ENCODE measurements at places on chromosomes 5 and 9. TPM values are rescaled to one million over a fixed set of nuclear protein-coding genes. Genes with fewer than 3 reads are reported as not detected.

The BSPRY gene
- total RNA-seq: 1.3 TPM

The CNTLN gene
- total RNA-seq: 4.3 TPM

- no peak for DNase-seq
Measured at GRCh38 chr5:125411744-125412560, 665.5 kb upstream of the ZNF608 start.

DNA sequence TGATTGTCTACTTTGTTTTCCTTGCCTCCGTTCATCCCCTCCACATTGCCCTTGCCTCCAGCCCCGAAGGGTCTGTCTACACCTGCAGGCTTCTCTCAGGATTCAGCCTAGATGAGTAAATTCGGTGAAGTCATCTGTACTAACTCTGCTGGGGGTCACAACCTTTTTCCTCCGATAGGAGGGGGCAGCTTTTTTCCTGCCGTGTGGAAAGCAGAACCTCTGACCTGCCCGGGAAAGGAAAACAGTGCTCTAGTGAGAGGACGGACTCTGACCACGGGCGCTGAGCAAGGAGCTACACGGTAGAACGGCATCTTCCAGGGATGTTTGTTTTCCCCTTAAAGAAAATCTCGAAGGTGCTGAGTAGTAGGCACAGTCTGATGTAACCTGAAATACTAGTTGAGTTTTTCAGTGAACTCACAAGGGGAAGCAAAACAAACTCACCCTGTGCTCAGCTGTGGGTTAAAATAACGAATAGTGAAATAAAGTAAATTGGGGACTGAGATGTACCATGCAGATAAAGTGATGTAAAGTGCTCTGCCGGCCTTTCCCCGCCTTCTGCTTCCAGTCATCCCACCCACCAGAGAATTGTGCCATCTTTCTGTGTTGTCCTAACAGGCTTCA, 281.8 kb downstream of the AOPEP start:
- no peak for DNase-seq

The HCN1 gene
- 14.2 TPM for total RNA-seq

DNA sequence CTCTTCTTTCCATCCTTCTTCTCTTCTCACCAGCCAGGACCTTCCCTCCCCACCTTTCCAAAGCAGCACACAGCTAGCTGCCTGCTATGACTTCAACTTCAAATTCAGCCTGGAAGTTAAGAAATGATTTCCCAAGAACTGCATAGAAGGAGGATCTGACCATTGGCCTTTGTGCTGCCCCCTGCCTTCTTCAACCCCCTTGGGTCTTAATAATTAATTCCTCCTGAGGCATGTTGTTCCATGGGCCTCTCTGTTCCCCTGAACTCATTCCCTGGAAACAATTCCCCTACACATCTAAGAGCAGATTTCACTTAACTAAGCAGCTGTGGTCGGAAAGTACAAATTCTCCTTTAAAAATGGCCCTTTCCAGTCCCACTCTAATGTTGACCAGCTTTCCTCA, 62.4 kb downstream of the ADAMTS12 start:
- DNase-seq: no peak

DNA sequence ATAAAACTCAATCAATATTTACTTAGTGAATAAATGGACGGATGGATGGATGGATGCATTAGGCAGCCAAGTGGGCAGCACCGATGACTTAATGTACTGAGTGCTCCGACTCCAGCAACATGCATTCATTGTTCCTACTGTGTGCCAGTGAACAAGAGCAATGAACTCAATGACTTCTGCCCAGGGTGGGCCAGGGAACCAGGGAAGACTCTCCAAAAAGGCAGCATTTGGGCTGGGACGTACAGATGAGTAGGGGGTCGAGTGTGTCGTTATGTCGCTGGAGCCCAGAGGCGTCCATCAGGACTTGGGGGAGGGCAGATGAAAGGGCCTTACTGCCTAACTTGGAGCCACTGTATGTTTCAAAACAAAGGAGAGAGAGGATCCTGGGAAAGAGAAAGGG, 126.4 kb downstream of the KCNIP1 start:
- no peak for DNase-seq

- no peak for DNase-seq
Measured at GRCh38 chr9:21873540-21874221, 71.2 kb downstream of the MTAP start.

- DNase-seq: no peak
Measured at GRCh38 chr5:96904054-96904931, 28.0 kb downstream of the ERAP2 start.

GRCh38 chr5:110361471-110361870, 365.0 kb downstream of the TMEM232 start:
- DNase-seq: no peak

DNA sequence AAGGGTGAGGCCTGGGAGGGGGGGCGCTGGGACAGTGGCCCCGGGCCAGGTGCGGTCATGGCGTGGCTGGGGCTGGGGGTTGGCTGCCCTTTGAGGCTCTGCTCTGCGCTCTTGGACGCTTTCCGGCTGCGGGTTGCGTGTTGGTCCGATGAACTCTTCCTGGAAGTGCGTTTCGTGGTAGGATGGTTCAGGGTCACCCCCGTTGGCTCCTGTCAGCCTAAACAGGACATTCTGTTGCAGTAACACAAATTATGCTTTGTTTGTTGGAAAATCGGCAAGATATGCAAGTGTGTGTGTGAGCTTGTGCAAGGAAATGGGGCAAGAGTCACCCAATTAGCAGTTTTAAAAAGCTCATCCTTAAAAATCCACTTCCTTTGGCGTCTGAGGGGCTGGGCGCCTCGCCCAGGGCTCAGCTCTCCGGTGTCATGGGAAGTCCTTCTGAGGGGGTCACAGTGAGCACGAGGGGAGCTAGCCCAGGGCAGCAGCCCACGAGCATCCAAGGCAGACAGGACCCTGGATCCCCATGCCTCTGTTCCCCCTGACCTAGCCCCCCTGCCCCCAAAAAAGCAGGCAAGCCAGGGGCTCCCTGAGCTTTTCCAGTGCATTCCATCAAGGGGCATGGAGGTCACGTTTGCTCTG, 22.2 kb upstream of the RNU6ATAC start:
- no peak for DNase-seq

- no peak for DNase-seq
Measured at GRCh38 chr5:87151547-87151946, 116.1 kb upstream of the RASA1 start.

The SGTB gene
- total RNA-seq: 9.0 TPM

GRCh38 chr5:159877894-159878448, 38.3 kb upstream of the ADRA1B start:
- peak; percentile 68 for DNase-seq
